ENCODE measurements at places on chromosomes 3 and 15.
A peak's percentile ranks its signal among the peaks of the same experiment; 100 is the strongest.

DNA sequence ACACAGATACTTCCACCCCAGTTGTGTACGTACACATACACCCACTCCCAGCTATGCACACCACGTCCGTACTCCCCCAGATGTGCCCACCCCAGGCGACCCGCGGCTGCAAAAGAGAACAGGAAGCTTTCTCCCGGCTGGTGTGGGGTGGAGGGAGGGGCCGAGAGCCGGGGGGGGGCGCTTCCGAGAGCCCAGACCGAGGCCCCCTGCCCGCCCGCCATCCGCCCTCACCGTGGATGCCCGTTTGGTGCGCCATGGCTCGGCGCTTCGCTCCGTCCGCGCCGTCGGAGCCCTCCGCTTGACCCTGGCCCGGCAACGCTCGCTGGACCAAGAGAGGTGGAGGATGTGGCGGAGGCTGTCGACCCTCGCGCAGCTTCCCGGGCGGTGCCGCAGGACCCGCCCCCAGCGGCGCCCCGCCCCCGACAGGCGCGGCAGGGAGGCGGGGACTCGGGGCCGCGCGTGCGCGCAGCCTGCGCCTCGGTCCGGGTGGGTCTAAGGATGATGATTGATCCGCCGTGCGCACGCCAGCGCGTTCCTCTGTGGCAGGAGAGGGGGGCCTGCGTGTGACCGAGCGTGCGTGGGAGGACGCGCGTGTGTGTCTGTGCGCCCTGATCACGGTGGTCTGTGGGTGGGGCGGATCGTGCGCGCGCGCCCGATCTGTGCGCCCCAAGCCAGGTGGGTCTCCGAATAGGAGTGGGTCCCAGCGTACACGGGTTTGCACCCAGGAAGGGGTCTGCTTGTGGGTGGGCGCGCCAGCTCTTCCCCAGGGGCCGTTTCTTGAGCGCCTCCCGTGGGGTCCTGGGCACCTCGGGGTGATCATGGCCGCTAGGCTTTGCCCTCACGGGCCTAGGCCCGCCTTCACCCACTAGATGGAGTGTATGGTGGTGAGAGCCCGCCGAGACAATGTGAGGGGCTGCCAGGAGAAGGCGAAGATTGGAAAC is at the start of gene TWF2:
TSS of gene TWF2 (minus strand) at position 398 of the 941 bp plus-strand sequence. CDS start at position 256, 142 bp downstream.
- DNase-seq, result peak; percentile 64

DNA sequence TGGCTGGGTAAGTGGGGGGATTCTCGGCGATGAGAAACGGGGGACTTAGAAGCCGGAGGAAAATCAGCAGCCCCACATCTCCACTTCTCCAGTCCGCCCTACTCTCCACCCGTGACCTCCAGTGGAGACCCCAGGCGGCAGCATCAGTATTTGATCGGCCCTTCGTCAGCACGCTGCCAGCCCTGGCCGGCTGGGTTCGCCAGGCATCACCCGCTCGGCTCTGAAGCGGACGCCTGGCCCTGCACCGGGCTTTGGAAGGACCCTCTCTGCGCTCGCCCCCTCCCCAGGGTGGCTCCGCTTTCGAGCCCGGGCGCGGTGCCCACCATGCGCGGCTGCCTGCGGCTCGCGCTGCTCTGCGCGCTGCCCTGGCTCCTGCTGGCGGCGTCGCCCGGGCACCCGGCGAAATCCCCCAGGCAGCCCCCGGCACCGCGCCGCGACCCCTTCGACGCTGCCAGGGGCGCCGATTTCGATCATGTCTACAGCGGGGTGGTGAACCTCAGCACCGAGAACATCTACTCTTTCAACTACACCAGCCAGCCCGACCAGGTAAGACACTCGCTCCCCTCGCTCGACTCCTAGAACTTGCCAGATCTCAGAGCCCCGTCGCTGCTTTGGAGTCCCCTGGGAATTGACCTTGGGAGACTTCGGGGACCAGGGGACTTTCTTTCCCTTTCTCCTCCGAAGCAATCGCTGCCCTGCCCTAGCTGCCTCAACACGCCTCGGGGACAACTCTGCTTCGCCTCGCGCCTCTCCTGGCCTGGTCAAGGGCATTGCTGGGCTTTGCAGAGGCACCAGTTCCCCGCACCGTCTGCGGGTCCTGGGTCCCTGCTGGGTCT is 561 bp downstream of the SIDT1 start:
- no peak for DNase-seq

DNA sequence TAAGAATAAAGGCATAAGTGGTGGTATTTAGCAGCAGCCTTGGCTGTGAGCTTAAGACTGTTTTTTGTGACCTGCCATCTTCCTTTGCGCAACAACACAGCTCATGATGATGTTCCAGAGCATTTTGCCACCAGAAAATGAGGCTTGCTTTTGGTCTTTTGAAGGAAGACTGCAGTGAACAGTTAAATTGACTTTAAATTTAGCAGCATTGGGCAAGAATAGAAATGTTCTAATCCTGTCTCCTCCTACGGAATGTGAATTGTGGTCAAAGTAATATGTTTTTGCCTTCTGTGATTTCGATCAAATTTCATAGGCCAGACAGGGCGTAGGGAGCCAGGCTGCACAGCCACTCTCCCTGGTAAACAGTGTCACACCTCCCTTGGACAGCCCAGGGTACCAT is 460.7 kb upstream of the RASGRP1 start:
- DNase-seq, result no peak

DNA sequence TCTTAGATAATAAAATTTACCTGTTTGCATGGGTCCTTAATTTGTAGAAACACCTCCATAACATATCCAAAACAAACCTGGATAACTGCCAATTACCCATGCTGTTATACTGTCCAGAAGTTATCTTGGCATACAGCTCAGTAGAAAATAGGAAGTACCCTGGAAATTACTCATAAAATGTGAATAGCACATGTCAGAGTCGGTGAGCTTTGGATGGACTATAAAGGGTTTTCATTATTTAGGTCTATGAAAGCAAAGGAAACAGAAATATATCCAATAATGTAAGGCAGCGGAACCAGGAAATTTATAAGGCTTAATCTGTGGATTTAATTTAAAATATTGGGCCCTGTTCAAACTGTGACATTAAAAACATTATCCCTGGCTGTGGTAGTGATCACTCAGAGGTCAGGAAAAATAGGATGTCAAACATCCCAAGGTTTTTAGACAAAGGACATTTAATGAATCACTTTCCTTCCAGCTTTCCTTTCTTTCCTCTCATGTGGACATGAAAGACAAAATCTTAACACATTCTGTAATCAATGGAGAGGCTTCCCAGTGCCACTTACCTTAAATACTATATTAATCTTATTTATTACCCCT is 459.0 kb upstream of the DPH6 start:
- DNase-seq, result no peak

DNA sequence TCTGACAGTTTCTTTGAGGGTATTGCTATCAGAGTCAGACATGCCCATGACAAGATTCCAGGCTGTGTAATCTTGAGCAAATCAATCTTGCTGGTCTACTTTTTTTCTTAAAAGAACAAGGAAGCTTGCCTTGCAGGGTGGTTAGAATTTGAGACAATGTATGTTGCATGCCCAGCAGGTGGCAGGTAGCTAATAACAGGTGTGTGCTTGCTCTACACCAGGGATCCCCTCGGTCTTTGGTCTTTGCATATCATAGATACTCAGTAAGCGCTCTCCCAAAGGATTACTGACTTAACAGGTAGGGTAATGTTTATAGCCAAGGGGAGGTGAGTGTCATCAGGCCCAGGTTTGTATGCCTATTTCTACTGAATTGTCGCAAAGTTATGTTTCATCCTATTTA is 37.3 kb downstream of the CACNA1D start:
- no peak for DNase-seq

DNA sequence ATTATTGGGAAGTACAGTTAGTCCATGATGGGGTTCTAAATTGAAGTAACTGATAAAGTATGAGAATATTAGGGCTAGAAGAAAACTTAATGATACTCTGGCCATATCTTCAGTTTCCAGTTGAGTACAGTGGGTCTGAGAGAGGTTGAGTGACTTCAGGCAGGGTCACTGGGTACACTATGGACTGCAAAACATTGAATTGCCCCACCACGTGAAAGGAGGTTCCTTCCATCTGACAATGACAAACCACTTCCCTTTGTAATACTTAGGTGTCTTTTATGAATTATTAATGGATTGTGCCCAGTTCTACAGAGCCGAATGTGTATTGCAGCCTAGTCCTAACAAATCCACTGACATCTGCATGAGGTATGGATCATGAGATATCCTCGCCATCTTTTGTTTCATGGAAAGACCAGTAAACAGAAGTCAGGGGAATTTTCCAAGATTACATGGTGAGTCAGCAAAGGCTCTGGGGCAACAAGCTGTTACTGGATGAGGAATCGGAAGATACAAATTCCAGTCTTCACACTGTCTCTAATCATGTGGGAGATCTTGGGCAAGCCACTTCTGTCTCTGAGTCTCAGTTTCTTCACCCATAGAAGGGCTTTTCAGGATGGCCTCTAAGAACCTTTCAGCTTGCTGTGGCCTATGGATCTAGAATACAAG is 66.5 kb upstream of the BCL6 start:
- no peak for DNase-seq

GRCh38 chr3:120608506-120608905 is 12.4 kb downstream of the NDUFB4 start:
- no peak for DNase-seq

- no peak for DNase-seq
These were observed 15.3 kb downstream of the RLBP1 start for GRCh38 chr15:89205991-89206585.

GRCh38 chr3:171230865-171231264 is 204.3 kb upstream of the SLC2A2 start:
- DNase-seq, result no peak

DNA sequence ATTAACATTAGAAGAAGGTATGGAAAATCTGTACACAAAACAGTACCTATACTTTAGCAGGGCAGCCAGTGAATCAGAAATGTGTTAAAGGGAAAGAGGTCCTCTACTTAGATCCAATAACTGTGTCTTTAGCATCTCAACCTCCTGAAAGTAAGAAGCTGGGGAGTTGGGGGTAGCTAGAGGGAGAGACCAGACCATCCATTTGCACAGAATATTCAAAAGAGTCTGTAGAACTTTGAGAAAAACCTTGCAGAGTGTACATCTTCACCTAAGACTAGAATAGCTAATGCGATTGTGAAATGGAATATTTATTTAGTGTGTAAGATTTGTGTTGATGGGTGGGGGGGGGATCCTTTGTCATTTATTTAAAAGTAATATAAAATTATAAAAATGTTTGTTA is 124.8 kb downstream of the RBPMS2 start:
- DNase-seq, result no peak

GRCh38 chr3:157063926-157064325 is 96.0 kb downstream of the CCNL1 start:
- DNase-seq, result no peak

DNA sequence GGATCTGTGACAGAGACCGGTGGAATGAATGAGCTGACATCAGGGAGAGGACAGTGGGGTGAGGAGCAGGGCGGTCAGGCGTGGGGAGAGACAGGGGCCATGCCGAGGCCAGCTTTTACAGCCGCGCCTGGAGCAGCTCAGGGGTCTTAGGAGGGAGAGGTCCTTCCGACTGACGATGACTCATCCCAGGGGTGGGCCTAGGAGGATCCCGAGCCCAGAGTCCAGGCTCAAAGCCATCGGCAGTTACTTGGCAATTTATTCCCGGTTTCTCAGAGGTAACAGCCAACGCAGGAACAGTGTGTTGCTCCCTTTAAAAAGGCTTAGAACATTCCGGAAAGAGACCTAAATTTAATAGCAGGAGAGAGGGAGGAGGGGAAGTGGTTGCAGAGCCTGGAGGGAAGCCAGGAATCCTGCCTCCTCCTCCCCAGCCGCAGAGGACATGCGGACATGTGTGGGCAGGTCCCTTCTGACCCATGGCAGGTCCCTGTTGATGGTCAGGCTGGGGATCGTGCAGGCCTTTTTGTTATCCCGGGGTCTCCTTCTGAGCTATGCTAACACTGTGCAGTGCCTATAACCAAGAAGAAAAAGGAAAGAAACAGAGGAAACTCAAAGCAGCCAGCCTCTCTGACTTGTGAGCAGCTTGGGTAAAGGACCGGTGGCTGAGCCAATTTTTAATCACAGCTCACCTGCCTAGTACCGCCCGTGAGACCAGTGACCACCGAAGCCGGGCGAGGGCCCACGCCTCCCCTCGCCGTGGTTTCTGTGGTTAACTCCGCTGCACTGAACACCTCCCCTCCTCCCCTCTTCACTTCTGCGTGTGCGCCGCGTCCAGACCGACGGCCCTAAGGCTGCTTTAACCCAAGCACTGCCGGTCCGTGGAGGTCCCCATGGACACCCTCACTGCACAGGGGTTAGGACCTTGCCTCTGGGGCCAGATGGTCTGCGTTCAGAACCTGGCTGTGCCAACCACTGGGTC is 392.4 kb upstream of the PROK2 start:
- no peak for DNase-seq

DNA sequence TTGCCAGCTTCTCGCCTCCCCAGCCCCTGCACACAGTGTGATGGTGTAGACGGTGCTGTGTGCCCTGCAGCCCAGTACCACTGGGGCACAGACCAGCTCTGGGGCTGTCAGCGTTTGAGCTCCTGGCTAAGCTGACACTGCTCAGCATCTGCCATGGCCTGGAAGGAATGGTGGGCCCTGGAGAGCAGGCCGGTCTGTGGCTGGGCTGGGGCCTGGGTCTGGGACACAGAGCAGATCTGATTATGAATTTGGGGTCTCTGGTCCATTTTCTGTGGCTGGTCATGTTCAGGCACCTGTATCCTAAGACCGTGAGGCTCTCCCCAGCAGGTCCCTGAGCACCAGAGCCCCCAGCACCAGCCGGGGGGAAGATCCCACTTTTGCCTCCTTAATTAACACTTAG is 34.7 kb downstream of the HCN4 start:
- DNase-seq, result no peak

- no peak for DNase-seq
These were observed 69.0 kb upstream of the FNDC3B start for GRCh38 chr3:171970301-171970788.

- no peak for DNase-seq
These were observed 56.8 kb downstream of the CHDH start for GRCh38 chr3:53789459-53789858.

GRCh38 chr3:108599677-108600409 is 10.3 kb downstream of the DZIP3 start:
- DNase-seq, result no peak

DNA sequence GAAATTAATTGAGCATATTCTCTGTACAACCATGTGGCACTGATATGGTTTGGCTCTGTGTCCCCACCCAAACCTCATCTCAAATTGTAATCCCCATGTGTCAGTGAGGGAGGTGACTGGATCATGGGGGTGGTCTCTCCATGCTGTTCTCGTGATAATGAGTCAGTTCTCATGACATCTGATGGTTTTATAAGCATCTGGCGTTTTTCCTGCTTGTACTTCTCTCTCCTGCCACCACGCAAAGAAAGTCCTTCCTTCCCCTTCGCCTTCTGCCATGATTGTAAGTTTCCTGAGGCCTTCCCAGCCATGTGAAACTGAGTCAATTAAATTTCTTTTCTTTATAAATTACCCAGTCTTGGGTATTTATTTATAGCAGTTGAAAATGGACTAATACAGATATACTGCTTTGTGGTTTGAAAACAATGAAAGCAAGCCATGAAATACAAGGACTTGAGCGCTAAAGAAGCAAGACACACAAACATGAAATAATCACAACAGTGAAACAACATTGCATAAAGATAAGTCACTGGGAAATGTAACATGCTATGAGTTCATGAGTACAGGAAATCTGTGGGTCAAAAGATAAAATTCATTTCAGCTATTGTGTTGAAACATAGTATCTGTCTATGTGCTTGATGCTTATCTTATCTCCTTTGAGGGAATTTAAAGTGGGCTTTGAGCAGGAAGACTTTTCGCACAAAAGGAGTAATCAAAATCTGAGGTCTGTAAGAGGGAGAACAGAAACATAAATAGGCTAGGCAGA is 288.7 kb downstream of the GBE1 start:
- DNase-seq, result no peak

- no peak for DNase-seq
These were observed 37.5 kb downstream of the C3orf70 start for GRCh38 chr3:185115371-185115770.
